SJSA1 (cell line): ENCODE measurements at places on chromosomes 4 and X. TPM values are rescaled to one million over a fixed set of nuclear protein-coding genes. Genes with fewer than 3 reads are reported as not detected.

DNA sequence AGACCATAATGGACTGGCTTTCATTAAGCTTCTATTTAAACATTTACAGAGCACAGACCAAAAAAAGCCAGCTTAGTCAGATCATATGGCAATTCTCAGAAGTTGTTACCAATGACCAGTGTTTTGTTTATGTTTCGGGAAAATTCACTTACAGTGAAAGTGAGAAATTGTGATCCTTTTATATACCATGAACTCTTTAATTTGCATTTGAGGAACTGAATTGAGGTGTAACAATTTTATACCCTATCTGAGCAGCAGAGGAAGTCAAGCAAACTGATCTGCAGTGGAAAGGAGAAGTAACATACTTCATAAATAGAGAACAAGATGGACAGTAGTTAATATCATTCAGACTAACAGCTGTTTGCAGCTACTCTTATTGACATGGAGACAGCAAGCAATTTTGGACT is 97.1 kb downstream of the TMA16 start:
- DNase-seq, result no peak

- peak; percentile 83 for DNase-seq
Measured at GRCh38 chrX:81201671-81202455, at the start of the genes HMGN5 and SH3BGRL. Gene HMGN5 (minus strand): TSS chrX:81201913. CDS start chrX:81121549, 80,364 bp downstream. Gene SH3BGRL (plus strand): TSS chrX:81202102. CDS start chrX:81202201, 99 bp downstream.

DNA sequence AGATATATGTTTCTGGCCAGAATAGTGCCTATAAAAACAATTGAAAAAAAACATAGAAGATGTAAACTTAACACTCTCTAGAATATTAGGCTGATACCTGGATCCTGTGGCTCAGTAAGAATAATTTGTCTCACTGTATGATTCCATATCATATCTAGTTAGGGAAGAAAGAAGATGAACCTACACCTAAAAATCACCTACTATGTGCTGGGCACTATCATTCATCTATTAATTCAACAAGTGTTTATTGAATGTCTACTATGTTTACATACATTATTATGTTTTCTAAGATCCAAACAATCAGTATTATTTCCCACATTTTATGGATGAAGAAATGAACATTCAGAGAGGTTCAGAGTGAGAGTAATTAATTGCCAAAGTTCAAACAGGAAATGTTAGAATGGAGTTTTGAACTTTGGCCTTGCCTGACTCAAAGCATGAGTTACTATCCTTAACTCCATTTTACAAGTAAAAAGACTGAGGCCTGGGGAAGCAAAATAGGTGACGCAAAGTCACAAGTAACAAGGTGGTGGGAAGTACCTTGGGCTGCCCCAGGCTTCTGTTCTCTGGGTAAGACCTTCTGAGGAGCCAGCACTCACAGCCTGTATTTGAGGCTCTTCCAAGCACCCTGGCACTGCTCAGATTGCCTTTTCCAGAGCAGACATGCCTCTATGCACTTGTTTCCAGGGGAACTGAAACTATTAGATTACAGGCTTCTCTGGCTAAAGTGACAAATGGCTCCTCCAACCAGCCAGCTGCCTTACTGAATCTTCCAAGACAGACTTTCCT is 111.1 kb upstream of the ACSL4 start:
- DNase-seq, result no peak

DNA sequence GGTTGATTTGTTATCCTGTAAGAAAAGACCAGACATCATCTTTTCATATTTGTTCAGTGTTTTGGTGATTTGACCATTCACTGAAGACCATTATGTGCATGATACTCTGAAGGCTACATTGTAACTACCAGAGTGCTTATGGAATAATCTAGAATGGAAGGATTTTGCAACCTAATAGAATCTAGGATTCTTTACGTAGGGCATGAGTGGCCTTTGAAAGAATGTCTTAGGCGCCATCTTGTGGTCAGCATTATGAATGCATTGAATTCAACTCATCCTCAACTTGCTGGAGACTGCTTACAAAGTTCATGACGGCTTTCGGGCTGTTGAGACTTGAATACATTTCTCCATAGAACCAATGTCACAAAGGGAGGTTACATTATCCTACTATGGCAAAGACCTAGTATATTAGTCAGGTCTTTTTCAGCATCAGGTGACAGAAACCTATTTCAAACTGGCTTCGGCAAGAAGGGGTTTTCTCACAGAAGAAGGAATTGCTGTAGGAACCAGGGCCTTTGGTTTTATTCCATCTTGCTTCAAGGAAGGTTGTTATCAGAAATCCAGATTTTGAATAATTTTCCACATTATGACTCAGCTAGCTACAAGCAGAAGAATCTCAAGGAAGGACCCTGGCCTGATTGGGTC is 104.1 kb downstream of the GPAT3 start:
- DNase-seq, result peak; percentile 53

DNA sequence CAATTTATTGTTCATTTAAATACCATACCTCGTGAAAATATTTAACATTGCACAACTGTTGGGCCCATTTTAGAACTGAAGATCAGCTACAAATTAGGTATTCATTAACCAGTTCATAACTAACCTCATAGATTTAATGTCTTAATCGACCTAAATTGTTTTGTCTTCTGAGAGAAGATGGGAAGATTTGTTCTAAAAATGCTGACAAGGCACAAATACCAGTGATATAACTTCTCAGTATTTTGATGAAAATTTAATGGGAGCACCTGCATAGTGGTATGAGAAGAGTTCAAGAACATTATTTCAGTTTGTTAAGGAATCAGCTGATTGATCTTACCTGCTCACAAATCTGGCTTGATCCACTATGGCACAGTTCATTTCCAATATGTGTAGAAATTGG is 33.9 kb downstream of the POF1B start:
- no peak for DNase-seq

DNA sequence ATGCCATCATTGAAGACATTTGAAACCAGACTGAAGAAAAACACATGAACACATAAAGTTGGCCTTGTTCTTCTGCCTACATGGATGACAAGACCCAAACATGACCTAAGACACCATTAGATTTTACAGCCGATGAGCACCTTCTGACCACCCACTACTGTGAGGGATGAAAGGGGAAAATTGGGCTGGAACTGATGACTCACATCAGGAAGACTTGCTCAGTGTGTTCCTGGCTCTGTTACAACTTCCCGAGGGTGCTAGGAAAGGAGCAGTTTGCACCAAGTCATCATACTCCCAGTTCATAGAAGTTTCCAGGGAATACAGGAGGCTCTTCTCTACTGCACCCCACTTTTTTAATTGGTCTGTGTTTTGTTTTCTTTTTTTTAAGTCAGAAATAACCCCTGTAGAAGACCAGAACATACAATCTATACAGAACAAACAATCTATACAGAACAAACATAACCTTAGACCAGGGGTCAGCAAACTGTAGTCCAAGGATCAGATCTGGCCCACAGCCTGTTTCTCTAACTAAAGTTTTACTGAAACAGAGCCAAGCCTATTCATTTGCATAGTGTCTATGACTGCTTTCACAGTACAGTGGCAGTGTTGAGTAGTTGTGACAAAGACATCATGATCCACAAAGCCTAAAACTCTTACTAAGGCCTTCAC is 25.3 kb downstream of the BTC start:
- DNase-seq, result no peak

DNA sequence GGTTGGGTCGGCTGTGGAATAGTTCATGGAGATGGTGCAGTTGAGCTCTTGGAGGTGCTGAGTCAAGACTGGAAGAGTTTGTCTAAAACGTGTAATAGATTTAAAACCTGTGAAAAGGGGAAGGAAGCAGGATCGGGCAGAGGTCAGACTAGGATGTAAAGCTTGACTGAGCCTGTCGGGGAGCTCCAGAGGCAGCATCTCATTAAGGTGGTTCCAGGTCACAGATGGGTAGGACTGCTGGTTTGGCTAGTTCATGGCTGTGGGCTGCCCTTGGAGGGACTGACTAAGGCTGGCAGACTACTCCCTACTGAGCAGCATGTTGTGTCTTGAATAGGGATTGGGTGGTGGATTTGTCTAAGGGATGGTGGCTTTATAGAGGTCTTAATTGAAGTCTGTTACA is 28.4 kb upstream of the WDR1 start:
- no peak for DNase-seq

DNA sequence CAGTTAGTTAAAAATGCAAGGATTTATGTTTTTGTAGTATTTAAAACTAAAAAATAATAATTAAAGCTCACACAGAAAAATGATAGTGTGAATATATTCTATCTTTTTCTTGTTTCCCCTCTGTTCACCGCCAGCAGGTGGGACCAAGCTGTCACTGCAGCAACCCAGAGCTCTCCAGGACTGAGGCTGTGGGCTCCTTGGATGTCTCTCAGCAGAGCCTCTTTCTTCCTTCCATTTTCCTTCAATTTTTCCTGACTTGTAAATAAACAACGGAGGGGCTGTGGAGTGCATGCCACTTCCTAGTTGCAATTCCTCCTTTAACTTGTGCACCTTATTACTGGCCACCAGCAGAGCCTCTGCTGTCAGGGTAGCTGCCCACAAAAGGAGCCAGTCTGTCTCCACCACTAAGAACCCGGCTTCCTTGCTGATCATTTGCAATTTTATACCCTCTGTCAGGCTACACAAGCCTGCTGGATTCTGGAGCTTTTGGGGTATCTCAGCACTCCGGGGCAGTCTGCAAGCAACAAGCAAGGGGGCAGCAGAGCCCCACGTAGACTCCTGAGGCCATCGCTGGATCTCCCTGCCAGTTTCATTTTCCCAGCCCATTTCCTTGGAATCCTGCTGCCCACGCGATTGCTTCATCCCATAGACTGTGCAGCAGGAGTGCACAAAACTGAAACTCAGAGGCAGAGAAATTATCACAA is 1467.4 kb downstream of the C4orf33 start:
- DNase-seq, result peak; percentile 15

GRCh38 chr4:108263057-108263456 is 94.3 kb upstream of the LEF1 start:
- no peak for DNase-seq

GRCh38 chr4:108888769-108889168 is 125.9 kb upstream of the ETNPPL start:
- DNase-seq, result no peak

GRCh38 chrX:119757979-119758730 is at the start of gene SOWAHD:
Gene SOWAHD (plus strand): TSS chrX:119758588. CDS start chrX:119758668, 80 bp downstream.
- no peak for DNase-seq

- no peak for DNase-seq
Measured at GRCh38 chr4:69831646-69832325, 28.2 kb downstream of the SULT1E1 start.

DNA sequence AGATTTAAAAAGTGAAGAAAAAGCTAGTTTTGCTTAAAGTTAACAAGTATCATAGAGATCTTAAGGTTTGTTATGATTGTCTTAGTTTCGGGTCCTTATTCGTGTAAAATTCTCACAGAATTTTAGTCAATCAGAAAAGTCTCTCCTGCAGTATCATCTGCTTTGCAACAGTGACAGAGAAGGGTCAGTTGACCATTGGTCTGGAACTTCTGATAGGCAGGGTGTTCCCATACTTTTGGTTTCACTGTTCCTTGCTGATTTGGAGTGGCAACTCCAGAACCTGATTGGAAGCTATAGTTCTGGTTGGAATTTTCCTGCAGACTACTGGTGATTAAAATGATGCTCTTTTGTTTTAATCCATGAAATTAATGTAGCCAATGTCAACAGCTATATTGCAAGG is 1.8 kb downstream of the IL15 start:
- DNase-seq, result no peak

DNA sequence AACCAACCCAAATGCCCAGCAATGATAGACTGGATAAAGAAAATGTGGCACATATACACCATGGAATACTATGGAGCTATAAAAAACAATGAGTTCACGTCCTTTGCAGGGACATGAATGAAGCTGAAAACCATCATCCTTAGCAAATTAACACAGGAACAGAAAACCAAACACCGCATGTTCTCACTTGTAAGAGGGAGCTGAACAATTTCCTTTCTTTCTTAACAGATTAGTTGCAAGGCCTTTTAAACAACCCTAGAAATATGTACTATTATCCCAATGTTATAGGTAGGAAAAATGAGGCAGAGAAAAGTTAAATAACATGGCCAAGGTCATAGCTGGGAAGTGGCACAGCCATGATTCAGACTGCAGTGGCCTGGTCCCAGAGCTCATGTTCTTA is 5.8 kb upstream of the OCIAD2 start:
- no peak for DNase-seq

DNA sequence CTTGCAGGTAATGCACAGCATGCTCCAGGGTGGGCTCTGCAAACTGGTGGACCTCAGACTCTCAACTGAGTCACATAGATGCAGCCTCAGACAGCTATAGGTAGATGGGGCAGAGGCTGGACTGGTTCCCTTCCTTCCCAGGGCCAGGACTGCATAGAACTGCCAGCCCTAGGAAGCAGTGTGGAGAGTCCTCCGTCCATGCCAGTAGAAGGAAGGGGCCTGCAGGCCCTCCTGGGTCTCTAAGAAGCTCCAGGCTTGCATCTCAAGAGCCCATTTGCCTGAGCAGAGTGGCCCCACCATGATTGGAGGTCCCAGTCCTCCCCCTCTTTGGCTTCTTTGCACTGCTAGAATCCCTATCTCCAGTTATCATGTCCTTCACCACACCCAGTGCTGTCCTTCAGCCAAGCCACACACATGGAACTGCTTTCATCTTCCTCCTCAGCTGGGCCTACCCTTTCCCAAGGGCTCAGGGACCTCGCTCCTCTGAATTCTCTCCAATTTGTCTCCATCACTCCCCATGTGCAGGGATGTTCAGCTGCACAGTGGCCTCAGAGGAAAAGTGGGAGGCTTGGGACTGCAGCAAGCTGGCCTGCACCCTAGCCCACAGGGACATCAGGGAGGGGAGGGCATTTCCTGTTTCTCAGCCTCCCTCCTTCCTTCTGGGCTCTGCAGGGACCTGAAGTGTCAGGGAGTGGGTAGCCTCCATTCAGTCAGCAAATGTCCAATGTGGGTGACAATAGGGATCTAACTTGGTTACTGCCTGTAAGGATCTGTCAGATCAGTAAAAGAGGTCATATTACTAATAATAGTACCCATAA is 146.0 kb downstream of the PJA1 start:
- no peak for DNase-seq

DNA sequence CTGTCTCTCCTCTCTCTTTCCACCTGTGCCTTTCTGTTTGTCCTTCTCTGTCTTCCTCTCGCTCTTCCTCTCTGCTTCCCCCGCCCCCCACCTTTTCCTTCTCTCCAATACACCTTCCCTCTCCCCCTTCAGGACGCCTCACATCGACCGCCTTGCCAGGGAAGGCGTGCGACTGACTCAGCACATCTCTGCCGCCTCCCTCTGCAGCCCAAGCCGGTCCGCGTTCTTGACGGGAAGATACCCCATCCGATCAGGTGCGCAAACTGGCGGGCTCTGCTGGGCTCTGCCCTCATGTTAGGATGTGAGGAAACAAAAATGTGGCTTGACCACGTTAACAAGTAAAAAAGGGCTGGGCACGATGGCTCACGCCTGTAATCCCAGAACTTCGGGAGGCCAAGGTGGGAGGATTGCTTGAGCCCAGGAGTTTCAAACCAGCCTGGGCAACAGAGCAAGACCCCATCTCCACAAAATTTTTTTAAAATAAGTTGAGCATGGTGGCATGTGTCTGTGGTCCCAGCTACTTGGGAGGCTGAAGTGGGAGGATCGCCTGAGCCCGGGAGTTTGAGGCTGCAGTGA is 35.2 kb downstream of the ARSF start:
- no peak for DNase-seq

The PITX2 gene
- 20.6 and 21.7 TPM in 2 replicates for total RNA-seq

The MAGED4 gene
- total RNA-seq, result 10.2 and 35.2 TPM in 2 replicates

The RS1 gene
- 0.05 TPM in 1 of 2 replicates, not detected in the other for total RNA-seq
